ENCODE measurements at places on chromosomes 12 and 14. TPM values are rescaled to one million over a fixed set of nuclear protein-coding genes. Genes with fewer than 3 reads are reported as not detected.

The PYGL gene
- 158 TPM for total RNA-seq

The AQP6 gene
- not detected for total RNA-seq

The CLEC7A gene
- total RNA-seq = 10.3 TPM

The RNF10 gene
- 93.9 TPM for total RNA-seq

The IRAK4 gene
- total RNA-seq = 19.8 TPM

The POTEG gene
- not detected for total RNA-seq

The ETV6 gene
- 17.3 TPM for total RNA-seq

The SDS gene
- not detected for total RNA-seq

DNA sequence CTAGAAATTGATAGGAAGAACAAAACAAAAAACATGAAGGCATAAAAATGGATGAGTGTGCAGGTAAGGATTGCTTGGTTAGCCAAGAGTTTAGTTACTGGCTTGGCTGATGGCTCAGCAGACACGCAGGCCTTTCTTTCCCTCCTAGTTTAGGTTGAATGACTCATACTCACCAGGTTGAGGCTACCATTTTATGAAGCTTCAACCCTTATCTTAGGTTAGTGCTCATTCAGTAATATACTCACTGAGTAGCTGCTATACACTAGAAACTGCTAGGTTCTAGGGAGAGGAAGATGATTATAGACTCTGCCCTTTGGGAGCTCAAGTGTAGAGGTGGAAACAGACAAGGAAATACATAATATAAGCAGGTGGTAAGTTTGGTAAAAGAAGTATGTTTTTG lies 6.0 kb downstream of the P3H3 start:
- no peak for DNase-seq

DNA sequence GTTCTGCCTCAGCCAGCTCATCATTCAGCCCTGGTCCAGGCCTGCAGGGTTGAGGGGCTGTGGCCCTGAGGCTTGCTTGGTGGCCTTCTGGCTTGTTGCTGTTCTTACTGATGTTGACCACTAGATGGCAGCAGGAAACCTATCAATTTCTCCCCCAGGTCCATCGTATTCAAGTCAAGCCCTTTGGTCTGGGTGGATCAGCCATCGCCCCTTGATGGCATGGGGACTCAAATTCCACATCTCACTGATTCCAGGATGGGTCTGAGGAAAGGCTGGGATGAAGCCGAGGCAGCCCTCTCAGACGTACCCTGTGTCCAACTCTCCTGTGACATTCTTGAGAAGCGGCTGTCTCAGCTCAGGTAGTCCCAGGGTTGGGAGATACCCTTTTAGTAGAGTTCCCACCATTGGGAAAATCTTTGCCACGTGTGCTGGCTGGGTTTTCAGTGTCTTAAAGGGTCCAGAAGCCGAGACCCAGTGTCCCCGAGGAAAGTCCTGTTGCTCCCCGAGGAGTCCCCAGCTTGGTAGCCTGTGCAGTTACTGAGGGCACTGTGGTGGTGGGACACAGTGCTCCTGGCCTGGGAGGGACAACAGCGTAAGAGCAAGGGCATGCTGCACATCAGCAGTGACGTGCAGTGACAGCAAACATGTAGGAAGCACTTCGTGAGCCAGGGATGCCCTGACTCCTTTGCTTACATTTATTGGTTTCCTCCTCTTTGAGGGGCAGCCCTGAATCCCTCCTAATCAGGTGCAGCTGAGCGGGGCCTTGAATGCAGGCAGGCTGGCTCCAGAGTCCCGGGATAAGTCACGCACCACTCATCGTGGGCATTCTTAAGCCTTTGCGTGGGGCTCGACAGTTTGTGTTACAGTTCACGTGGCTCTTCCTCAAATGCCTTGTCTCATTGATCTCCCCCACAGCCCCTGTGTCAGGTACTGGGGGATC lies 58.6 kb downstream of the TSPAN9 start:
- no peak for DNase-seq

DNA sequence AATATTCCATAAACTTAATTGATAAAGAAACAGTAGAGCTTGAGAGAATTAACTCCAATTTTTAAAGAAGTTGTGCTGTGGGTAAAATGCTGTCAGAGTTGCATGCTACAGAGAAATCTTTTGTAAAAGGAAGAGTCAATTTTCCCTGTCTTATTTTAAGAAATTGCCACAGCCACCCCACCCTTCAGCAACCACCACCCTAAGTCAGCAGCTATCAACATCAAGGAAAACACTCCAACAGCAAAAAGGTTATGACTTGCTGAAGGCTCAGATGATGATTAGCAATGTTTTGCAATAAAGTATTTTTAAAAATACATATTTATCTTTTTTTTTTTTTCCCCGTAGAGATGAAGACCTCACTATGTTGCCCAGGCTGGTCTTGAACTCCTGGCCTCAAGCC lies 6.5 kb upstream of the DRAM1 start:
- DNase-seq = no peak

DNA sequence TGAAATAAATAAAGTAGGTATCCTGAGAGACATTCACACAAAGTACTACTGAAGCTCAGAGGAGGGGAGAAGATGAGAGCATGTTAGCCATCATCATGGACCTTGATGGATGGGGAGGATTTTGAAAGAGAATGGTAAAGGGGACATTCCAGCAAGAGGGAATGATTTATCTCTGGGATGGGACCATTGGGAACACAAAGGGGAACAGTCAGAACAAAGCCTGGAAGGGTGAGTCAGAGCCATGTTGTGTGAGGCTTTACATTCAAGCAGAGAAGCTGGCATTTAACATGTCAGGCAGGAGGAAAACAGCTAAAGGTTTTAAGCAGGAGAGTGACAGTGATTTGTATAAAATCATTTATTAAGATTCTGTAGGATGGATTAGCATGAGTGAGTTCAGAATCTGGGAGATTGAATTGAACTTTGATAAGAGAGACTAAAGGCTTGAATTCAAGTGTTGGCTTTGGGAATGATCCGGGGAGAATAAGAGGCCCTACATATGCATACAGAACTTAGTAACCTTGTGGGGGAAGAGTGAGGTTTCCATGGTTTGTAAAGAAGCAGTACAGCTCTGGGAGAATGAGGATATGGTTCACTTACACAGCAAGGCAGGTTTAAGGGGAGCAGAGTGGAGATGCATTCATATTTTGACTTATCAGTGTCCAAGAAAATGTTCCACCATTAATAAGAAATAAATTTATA lies 174.4 kb downstream of the SYT10 start:
- DNase-seq = no peak

GRCh38 chr14:59363531-59364226 lies 101.5 kb downstream of the GPR135 start:
- DNase-seq = no peak

DNA sequence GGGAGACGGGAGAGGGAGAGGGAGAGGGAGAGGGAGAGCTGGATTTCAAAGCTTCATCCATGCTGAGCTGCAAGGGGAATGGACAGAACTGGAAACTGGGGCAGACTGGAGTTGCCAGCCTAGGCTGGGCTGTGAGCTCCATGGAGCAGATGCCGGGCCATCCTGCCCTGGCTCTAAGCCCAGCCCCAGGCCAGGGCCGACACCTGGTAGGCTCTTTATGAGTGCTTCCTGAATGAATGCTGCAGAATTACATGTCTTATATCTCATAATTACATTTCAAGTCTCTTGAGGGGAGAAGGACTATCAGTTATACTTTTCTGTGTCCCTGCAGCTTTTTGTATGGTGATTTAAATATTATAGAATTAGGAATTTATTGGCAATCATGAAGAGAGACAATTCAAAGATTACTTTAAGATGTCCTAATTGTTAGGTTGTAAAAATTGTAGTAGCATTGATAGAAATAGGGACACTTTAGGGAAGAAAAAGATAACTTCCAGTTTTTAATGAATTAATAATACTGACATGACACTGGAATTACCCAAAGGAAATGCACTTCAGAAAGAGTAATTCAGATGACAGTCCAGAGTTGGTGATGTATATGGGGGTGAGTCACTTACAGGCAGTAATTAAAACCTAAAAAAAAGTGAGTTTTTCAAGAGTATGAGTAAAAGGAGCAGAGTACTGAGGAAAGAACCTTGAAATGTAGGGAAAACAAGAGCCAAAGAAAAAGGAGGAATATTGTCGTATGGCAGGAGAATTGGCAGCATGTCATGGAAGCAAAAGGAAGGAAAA lies 29.0 kb downstream of the SCYL2 start:
- DNase-seq = no peak

DNA sequence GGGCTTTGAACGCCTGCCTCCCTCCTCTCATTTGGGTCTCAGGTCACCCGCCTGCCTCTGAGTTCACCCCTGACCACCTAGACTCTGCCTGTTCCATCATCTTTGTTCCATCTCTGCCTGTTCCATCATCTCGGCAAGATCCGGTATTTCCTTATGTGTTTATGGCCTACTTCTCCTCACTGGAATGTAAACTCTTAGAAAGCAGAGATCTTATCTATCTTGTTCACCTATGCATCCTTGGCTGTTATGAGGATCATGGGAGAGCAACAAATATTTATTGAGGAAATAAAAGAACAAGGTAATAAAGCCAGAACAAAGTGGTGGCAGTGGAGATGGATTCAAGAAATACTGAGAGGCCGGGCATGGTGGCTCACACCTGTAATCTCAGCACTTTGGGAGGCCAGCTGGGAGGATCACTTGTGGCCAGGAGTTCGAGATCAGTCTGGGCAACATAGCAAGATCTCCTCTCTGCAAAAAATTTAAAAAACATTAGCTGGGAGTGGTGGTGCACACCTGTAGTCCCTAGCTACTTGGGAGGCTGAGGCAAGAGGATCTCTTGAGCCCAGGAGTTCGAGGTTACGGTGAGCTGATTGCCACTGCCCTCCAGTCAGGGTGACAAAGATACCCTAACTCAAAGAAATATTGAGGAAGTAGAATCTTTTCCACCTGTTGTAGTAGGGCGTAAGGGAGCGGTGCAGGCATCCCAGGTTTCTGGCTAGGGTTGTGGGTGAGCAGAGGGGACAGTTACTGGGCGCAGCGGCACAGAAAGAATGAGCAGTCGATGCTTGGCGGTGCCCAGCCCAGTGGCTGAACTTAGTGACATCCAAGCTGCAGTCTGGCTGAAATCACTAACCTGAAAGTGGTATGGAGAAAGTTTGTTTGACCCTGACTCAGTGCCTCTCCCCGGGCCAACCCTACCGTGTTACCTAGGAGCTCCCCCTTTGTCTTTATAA lies 1.7 kb upstream of the KLC1 start:
- no peak for DNase-seq

DNA sequence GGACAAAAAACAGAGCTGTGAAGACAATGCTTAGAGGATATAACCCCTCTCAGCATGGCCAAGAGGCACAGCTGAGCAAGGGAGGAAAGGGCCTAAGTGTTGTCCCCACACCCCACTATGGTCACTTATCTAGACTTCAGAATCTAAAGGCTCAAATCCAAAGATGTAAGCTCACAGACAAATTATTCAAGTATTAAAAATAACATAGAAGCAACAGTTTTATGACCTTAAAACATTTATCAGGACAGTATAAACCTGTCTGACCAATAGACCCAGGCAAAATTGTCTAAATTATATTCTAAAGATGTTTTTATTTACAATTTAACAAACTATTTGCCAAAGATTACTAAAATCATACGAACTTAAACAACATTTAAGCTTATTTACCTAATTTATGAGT lies 28.1 kb upstream of the PRICKLE1 start:
- no peak for DNase-seq

GRCh38 chr14:22520796-22521195 lies 68.2 kb downstream of the DAD1 start:
- DNase-seq = no peak

GRCh38 chr12:109618082-109618481 lies 44.5 kb downstream of the MVK start:
- DNase-seq = no peak

- no peak for DNase-seq
These were observed 69.5 kb downstream of the BTG1 start for GRCh38 chr12:92076101-92076500.

DNA sequence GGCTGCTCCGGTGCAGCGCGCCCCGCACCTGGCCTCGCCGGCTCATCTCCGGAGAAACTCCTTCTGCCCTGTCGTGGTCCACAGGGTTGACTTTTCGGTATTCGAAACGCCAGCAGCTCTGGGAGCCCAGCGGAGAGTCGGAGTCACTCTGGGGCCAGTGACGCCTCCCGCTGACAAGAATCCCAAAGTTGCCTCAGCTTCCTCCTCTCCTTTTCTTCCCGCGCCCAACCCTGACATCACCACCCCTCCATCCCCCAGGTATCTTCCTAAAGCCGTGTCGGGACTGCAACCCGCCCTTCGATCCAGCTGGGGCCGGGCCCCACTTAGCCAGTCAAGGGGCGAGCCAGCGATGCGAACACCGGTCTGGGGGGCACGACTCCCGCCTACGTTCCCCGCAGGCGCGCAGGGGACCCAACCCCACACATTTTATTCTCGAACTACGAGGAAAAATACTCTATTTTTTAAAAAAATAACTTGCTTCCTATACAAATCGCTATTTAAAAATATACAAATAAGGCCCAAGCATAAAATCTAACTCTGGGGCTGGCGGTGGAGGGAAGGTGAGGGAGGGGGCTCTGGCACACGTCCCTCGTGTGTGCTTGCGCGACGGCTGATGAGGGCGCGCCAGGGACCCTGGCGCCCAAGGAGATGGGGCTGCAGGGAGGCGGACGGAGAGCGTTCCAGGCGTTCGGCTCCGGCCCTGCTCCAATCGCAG lies 2.1 kb downstream of the NKX2-8 start:
- DNase-seq = no peak

GRCh38 chr12:131264635-131265034 lies 310.9 kb downstream of the ADGRD1 start:
- no peak for DNase-seq

- no peak for DNase-seq
These were observed 8.3 kb downstream of the RNASE6 start for GRCh38 chr14:20789230-20789813.

- no peak for DNase-seq
These were observed 56.1 kb upstream of the PCED1B start for GRCh38 chr12:47023311-47023710.

GRCh38 chr12:51480978-51481377 lies 56.3 kb downstream of the SLC4A8 start:
- DNase-seq = no peak

GRCh38 chr14:87996291-87996592 lies 3.3 kb upstream of the GALC start:
- no peak for DNase-seq

- no peak for DNase-seq
These were observed 96.5 kb downstream of the DENND5B start for GRCh38 chr12:31494455-31494854.

GRCh38 chr14:47039336-47039735 lies 387.8 kb upstream of the RPL10L start:
- no peak for DNase-seq

- DNase-seq = no peak
These were observed 23.2 kb downstream of the PLXNC1 start for GRCh38 chr12:94171595-94171930.

All from esophagus squamous epithelium (tissue), 5 donors.